NCI-H526 treated with DMSO at 0.1 percent for 48 hours (cell line): ENCODE measurements at places on chromosomes 5 and 9.

DNA sequence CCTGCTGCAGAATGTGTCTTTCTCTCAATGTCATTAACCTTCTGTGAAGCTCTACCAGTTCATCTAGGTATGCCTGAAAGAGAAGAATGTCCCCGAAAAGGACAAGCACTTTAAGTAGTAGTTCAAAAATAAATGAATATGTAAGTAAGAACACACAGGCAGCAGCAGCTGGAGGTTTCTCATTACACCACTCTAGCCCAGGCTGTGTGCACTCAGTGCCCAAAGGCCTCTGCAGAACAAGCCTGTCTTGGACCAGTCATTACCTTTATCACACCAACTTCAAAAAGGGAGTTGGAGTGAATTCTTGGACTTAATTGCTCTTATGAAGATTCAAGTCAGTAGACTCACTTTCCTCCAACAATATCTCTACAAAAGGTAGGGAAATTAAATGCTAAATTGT lies 268.8 kb downstream of the MLLT3 start:
- no peak for DNase-seq

GRCh38 chr5:97078958-97079743 lies 63.3 kb downstream of the LIX1 start:
- no peak for DNase-seq

DNA sequence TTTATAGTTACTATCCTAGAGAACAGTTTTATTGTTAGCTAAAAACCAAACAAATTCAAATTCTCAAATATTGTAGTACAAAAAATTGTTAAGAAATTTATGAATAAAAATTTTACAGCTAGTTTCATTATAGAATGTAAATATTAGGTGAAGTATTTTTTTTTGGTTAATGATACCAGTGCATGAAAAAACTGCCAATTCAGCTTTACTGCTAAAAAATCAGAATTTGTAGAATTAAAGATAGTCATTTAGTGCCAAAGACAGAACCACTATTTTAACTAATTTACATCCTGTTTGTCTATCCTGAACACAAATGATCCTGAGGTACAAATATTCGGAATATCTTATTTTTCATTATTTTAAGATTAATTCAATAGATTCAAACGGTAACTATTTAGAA lies 202.6 kb downstream of the FER start:
- DNase-seq: no peak

- DNase-seq: no peak
These were observed 28.7 kb upstream of the UBTD2 start for GRCh38 chr5:172312286-172312685.

GRCh38 chr5:37840053-37841034 lies 503 bp upstream of the GDNF start:
- DNase-seq: peak; percentile 52

DNA sequence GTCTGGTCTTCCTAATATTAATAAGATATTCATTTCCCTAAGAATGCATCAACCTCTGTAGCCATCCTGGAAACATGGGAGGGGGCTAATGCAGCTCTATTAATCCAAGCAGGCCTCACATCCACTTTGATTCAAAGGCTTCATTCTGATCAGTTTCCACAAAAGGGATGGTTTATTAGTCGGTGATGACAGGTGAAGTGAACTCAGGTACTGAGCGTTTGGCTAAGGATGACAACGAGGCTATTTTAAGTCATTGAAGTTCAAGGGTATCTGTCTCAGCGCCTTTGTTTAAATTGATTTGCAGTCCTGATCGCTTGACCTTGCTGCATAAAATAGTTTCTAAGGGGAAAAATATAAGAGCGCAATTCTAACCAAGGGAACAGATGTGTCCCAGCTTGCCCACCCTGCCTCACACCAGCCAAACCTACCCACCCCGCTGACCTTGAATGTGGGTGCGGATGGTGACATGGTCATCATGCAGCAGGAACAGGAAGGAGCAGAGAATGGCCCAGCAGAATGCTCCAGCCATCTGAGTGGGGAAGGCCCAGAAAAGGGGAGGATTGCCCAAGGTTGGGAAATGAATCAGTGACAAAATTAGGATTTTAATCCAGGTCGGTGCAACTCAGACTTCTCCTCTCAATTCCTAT lies 70.5 kb upstream of the ZNF618 start:
- no peak for DNase-seq

DNA sequence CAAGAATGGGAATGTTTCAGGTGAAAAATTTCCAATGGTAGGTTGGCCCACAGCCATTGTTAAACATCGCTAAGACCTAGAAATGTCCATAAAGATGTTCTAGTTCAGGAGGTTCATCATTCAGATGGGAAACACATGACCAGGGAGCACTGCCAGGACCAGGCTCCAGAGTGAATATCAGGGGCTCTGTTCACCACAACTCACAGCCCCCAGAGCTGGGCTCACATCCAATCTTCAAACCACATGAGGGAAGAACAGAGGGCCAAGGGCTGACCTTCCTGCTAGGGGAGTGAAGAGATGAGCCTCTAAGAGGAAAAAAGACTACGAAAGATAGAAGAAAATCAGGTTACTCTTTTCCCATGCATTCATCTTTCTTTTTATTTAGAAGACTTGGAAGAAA lies 205.8 kb downstream of the SEMA5A start:
- no peak for DNase-seq

- no peak for DNase-seq
These were observed 322.3 kb downstream of the ASTN2 start for GRCh38 chr9:117092582-117092981.

- no peak for DNase-seq
These were observed 48.2 kb downstream of the EQTN start for GRCh38 chr9:27248702-27249101.

- no peak for DNase-seq
These were observed 173.3 kb downstream of the RAPGEF6 start for GRCh38 chr5:131461742-131462141.

GRCh38 chr5:124154714-124155113 lies 591.7 kb downstream of the ZNF608 start:
- DNase-seq: no peak

DNA sequence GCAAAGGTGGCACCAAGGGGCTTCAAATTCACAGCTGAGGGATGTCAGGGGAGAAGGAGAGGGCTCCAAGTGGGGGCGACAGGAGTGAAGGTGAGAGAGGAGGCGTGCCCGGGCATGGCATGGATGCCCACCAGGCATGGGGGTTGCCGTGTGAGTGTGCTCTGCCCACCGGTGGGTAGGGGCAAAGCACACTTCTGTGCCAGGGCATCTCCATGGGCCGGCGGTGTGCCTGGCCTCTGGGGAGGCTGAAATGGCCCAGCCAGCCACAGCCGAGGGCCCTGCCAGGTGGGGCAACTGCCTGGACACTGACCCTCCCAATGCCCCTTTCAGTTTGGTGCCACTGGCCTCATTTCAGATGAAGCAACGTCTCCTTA lies 14.0 kb upstream of the RNU6ATAC start:
- no peak for DNase-seq

DNA sequence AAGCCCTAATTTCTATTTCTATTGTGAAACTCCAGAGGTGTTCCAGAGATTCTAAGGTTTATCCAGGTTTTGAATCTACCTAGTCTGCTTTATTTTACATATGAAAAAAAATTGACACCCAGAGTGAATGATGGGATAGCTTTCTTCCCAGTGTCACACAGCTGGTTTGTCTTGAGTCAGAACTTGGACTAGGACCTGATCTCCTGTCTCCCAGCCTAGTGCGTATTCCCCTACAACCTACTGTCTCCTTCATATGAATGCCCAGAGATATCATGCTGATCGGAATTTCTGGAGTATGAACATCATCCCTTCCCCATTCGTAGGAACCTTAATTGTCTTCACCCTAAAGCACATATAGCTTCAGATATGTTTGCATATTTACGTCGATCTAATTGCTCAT lies 524.2 kb downstream of the SPATA31D1 start:
- DNase-seq: no peak

- DNase-seq: no peak
These were observed 114.1 kb downstream of the MPDZ start for GRCh38 chr9:13165236-13165945.

DNA sequence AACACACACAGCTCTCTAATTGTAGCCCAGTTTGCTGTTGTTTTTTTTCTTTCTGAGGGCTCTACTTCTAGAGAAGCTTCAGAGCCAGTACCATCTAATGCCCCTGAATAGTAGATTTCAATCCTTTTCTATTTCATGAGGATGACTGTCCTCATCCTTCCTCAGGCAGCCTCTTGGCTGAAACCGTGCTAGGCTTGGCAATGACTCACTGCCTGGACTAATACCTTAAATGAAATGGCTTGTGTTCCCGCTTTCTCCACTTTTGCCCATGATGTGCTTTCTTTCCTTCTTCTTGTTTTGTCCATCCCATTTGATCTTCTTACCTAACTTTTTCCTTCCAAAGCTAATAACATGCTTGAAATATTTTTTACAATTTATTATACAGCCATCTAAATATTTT lies 80.1 kb downstream of the ITGA1 start:
- no peak for DNase-seq

- no peak for DNase-seq
These were observed 2.0 kb downstream of the ATP6V0E1 start for GRCh38 chr5:172985596-172985995.

- no peak for DNase-seq
These were observed 57.4 kb downstream of the NFIB start for GRCh38 chr9:14256588-14256987.
